Hindlimb muscle (tissue), 1 donor: ENCODE measurements at places on chromosomes 12 and 14. TPM values are rescaled to one million over a fixed set of nuclear protein-coding genes. Genes with fewer than 3 reads are reported as not detected.

PSMA6 gene
- polyA plus RNA-seq = 188 TPM

VRK1 gene
- 7.9 TPM for polyA plus RNA-seq

DNA sequence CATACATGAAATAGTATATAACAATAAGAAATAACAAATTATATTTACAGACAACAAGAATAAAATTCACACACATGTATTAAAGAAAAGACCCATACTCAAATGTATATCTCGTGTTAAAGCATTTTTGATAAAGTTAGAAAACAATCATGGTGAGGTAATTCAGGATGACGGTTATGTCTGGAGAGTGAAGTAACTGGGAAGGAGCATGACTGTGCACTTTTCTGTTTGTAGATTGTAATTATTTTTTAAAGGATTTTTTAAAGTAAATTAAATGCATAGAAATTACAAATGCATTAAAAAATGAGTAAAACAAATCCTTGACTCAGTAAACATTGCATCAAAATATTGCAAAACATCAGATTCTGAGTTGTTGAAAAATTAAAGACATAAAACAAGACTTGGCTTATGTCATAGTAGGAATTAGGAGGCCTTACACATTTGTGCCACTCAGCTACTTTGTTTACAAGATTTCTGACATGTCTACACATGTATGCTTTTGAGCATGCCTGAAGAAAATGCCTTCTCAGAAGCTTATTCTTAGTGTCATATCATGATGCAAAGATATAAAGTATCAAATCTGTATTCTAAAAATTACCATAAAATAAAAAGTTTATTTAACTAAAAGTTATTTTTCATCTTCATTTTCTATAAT lies 1325.1 kb downstream of the SLC16A7 start:
- no peak for DNase-seq

GRCh38 chr12:97300891-97301290 lies 161.7 kb upstream of the RMST start:
- no peak for DNase-seq

GRCh38 chr12:54042970-54043853 lies 10.4 kb downstream of the HOXC5 start:
- no peak for DNase-seq

ARF3 gene
- polyA plus RNA-seq = 46.1 TPM

DNA sequence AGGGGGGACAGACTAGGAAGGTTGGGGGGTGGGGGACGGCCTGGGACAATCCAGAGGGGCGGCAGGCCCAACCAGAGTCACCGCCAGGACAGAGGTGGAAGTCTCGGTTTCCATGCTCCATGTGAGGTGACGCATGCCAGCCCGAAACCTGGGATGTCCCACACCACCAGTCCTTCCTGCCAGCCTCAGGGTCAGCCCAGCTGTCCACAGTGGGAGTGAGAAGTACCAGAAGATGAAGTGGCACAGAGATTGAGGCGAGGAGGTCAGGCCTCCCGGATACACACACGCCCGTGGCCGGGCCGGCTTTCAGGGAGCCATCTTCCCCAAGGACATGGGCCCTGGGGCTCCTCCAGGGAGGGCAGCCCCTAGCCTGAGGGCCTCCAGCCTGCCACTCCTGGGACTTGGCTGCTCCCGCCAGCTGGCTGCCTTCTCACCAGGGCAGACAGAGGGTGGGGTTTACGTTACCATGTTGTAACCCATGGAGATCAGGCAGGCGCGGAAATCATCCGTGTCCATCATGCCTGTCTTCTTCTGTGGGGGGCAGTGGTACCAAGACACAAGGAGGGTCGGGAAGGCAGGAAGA lies 85.2 kb upstream of the ZFP36L1 start:
- no peak for DNase-seq

GRCh38 chr12:80100591-80100990 lies 1.3 kb downstream of the OTOGL start:
- no peak for DNase-seq

DNA sequence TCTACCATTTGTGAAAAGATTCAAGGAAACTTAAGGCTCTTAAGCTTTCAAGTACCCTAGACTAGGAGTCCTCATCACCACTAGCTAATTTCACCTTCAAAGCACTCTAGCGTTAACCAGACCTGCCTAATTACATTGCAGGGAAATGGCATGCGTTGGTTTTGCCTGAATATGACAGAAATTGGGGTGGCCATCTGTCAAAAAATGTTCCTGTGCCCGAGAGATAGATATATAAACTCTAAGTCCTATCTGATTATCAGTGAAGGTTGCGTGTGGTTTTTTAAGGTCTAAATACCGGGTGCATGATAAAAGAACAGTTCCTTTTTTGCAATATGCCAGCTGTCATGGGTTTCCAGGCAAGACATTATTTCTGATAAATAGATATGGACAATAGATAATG lies 48.3 kb downstream of the SPRING1 start:
- no peak for DNase-seq

- DNase-seq = no peak
Measured at GRCh38 chr14:101026341-101026740, 122.8 kb upstream of the RTL1 start.

DNA sequence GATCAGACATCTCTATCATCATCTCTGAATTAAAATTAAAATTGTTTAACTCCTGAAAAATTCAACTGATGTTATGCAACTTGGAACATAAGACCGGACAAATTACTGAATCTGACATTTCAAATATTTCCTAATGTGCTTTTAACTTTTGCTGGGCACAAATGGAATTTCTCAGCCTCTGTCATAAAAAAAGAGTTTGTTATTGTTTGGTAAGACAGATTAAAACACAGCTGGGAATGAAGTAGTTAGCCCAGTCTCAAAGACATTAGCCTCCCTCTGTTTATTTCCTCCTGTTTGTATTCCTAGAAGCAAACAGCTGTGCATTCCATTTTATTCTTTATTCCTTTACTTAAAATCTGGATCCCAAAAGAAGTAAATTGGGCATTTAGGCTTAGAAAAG lies 29.4 kb downstream of the PLEKHA5 start:
- peak; percentile 3 for DNase-seq

GRCh38 chr12:49706351-49707127 lies 666 bp downstream of the FMNL3 start:
- DNase-seq = peak; percentile 54

OR4K14 gene
- not detected for polyA plus RNA-seq

DNA sequence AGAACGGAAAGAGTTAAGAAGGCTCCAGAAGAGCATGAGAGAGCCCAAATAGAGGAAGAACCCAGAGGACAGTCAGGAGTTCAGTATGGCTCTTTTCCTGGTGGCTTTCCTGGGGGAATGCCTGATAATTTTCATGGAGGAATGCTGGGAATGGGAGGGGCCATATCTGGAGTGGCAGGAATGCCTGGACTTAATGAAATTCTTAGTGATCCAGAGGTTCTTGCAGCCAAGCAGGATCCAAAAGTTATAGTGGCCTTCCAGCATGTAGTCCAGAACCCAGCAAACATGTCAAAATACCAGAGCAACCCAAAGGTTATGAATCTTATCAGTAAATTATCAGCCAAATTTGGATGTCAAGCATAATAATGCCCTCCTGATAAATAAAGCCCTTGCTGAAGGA lies 15.5 kb upstream of the SYT10 start:
- no peak for DNase-seq

DNA sequence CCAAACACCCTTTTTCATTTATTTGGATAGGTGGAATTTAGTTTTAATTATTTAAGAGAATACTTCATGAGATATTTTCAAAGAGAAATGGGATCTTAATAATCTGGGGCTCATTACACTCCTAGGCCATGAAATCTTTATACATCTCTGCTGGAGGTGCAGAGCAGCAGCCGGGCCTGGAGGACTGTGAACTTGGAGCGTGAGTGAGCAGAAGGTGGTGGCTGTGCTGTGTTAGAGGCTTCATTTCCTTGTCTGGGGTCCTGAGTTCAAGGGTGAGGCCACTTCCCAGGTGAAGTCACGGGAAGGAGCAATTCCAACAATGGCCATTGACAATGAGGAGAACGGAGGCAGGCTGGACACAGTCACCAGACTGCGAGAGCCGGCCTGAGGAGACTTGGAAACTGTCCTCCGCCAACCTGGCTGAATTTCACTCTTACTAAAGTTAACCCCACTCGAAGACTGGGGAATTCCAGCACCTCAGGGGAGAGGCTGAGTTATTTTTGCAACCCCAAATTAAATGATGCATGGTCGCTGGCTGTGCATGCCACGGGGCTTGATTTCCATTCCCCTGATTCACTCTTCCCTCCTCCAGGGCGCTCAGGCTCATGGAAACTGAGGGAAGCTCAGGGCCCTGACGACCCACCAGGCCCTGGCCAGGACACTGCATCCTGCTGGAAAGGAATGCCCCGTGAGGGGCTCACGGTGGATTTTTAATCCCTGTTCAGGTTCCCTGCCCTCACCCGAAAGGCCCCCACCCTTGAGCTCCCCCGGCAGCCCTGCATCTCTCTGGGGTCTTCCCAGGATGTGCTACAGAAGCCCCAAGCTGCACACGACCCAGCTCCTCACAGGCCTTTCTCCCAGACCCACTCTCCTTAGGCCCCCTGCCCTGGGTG lies 22.6 kb upstream of the TRAF3 start:
- no peak for DNase-seq

DNA sequence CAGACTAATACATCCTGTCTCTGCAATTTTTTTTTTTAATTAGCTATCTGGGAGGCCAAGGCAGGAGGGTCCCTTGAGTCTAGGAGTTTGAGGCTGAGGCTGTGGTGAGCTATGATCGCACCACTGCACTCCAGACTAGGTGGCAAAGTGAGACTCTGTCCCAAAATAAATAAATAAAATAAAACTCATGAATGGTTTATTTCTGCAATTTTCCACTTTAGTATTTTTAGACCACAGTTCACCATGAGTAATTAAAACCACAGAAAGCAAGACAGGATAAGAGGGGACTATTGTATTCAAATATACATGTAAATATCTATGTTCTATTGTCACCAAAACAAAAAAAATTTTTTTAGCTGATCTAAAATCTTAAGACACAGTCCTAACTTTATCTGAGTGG lies 17.8 kb downstream of the TAOK3 start:
- no peak for DNase-seq

DNA sequence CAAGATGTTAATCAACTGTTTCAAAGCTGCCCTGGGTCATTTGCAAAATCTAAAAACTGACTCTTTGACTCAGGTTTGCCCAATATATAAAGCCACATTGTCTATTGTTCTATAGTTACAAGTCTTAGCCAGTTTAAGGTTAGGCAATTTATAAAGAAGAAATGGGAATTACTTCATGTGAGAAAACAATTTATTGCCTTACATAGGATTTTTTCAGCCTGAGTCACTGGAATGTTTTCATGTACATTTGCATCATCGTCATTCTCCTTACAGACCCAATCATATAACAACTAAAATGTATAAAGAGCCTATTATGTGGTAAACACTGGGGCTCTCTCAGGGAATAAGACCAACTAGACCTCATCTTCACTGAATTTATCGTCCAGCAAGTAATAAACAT lies 100.3 kb upstream of the PLEKHG7 start:
- DNase-seq = no peak

LRRC10 gene
- polyA plus RNA-seq = not detected

CCDC197 gene
- 0.32 TPM for polyA plus RNA-seq

DNA sequence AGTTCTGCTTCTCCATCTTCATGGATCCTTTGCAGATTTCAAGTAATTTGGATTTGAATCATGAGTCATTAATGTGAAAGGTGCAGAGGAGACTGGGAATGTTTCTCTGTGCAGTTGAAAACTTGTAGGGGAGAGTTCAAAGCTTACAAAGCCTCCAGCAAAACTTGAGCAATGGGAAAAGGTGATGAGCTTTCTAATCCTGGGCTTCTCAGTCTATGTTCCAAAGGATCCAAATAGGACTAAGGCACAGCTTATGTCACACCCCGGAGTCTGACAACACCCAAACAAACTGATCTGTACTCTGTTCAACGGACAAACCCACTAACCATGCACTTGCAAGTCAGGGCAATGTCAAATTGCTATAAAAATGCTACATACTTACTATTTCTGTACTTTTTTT lies 134.8 kb downstream of the DUSP6 start:
- DNase-seq = no peak

SLC5A8 gene
- not detected for polyA plus RNA-seq

DNA sequence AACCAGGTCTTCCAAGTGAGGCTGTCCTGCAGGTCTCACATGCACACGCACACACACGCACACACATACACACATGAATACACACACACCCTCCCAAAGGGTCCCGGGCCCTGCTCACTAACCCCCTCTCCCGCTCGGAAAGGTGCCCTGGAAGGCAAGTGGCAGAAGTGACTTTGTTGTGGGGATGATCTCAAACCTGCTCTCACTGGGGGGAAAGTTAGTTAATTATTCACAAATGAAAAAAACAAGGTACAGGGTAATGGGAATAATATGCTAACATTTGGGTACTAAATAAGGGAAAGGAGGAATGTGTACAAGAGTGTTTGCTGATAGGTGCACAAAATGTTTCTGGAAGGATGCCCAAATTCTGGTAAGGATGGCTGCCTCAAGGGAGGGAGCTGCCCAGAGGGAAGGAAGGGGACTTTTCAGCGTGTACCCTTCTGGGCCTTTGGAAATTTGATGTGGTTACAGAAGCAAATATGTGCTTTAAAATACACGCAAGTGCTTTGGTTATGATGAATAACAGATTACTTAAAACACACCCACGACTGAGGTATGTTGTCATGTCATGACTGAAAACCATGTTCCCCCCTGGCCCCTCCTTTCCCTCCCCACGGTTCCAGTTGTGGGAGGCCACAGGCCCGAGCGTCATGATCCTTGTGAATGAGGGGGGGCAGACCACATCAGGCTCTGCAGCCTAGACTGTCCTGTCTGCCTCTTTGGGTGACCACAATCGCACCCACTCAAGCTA lies 43.3 kb upstream of the PLEKHG6 start:
- no peak for DNase-seq

DNA sequence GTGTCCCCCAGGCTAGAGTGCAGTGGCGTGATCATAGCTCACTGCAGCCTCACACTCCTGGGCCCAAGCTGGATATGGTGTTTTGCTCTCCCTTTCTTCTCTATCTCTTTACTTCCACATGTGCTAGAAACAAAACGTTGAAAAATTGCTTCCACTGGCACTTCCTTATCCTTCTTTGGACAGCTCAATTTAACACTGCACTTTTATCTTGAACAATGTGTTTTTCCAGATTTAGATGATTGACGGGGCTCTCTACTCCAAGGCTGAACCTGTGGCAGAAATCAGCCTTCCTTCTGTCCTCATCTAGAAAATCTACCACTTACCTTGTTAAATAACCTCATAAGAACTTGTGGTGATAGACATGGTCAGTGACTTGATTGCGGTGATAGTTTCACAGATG lies 165.1 kb downstream of the DAD1 start:
- no peak for DNase-seq

- no peak for DNase-seq
Measured at GRCh38 chr12:111443586-111443985, 37.9 kb downstream of the SH2B3 start.

KRT74 gene
- polyA plus RNA-seq = not detected

SSTR1 gene
- 0.04 TPM for polyA plus RNA-seq

DNA sequence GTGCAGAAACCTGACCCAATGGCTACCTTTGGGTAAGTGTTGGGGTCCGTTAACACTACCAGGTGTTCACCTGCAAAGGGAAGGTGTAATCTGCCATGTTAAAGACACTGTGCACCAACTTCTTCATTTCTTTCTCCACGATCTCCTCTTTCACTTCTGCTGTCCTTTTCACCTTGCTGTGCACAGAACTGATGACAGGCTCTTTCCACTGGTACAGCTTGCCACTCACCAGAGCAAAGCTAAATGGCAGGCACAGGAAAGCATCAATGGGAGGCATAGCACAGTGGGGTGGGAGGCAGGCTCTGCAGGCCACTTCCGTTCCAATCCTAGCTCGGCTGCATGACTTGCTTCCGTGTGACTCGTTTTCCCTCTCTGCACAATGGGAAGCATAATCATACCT lies 2.6 kb upstream of the C12orf76 start:
- DNase-seq = no peak
